ENCODE measurements at places on chromosomes 16 and 17.

GRCh38 chr16:56610017-56610608, 1.7 kb downstream of the MT2A start:
- DNase-seq = no peak

DNA sequence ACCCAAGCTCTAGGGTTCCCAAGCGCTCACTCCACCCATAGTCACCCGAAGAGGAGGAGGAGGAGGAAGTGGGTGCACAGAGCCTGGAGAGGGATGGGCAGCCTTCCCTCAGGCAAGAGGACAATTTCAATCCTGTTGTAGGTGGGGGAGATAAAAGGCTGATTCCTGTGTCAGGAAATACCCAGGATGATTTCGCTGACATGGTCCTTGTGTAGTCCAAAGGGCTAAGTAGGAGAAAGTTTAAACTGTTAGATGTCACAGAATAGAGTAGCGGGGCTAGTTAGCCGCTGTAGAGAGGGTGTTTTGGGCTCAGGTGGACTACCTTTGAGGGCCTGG, 1.3 kb upstream of the EXOC7 start:
- DNase-seq = no peak

DNA sequence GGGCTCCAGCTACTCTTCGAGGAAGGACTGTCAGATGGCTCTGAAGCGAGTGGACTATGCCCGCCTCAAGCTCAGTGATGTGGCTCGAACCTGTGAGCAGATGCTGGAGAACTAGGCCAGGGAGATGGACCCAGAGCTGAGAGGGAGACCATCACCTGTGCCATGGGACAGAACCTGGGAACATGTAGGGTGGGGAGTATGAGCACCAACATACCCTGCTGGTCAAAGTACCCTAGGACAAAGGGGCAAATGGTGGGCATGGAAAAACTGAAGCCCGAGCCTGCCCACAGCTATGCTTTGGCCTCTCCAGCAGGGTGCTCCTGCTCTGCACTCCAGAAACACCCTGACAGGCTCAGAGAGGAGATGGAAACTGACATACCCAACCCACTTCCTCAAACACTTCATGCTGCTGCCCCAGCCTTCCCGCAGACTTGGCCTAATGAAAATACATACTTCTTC, 1.9 kb downstream of the MED11 start:
- DNase-seq = no peak

GRCh38 chr16:17457513-17457912, 13.2 kb downstream of the XYLT1 start:
- no peak for DNase-seq

GRCh38 chr16:69371564-69371963, 14.2 kb downstream of the TERF2 start:
- DNase-seq = no peak

GRCh38 chr16:17417740-17418139, 53.0 kb downstream of the XYLT1 start:
- DNase-seq = no peak

DNA sequence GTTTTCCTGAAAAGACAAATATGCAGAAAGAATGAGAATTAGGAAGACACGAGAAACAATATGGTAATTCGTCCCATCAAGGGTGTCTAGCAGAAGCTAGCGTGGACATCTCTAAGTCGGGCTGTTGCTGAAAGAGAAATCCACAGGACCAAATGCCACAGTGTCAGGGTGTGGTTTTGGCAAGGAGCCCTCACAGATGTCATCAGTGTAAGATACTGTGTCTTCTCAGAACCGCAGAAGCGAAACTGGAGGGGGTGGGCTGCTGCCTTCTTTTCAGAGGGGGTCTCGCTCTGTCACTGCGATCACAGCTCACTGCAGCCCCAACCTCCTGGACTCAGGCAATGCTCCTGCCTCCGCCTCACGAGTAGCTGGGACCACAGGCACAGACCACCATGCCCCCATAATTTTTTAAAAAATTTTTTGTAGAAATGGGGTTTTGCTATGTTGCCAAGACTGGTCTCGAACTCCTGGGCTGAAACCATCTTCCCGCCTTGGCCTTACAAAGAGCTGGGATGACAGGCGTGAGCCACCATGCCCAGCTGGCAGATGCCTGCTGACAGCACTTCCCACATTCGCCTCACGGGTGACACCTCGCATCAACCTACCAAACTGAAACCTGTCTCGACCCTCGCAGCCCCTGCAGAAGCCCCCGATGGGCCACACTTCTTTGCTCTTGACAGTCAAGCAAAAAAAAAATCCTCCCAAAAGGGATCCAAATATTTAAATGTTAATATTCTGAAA, 26.2 kb downstream of the TRAP1 start:
- DNase-seq = no peak

GRCh38 chr16:74625500-74626350, 18.8 kb upstream of the GLG1 start:
- DNase-seq = no peak

DNA sequence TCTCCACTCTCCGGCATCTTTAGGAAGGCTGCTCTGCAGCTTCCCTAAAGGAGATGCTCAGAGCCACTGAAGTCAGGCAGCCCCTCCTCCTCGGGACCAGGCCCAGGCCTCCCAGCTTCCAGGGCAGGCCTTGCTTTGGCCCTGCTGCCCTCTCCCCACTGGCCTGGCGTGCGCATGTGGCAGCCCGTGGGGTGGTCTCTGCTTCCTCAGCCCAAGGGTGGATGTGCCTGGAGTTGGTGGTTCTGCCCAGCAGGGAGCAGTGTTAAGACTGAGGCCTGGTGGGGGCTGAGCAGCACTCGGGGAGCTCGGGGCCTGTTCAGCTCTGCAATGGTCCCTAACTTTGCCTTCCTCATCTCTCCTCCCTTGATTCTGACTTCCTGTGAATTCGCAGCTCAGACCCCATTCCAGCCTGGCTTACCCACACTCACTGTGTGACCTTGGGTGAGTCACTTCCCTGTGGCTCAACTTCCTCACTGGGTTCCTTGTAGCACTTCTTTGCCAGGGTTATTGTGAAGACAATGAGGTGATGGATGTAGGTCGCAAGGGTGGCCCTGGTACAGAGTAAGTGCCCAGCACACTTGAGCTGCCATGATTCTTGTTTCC, 63.2 kb downstream of the NKD1 start:
- no peak for DNase-seq

DNA sequence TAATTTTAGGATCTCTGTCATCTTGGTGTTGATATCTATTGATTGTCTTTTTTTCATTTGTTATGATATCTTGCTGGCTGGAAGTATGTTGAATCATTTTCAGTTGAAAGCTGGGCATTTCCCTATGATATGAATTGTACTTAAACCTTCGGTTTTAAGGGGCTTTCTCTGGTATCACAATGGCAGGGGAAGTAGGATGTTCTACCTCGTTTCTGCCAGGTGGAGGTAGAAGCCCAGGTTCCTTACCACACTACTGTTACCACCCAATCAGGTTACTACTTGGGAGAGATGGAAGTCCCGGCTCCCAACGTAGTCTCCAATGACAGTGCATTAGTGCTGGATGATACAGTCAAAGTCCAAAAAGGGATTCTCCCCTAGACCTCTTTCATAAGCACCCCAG, 281.7 kb upstream of the TBX2 start:
- DNase-seq = no peak

GRCh38 chr16:61295311-61295710, 740.9 kb downstream of the CDH8 start:
- DNase-seq = no peak

- DNase-seq = no peak
These were observed 8.4 kb downstream of the PER1 start for GRCh38 chr17:8143581-8144400.

DNA sequence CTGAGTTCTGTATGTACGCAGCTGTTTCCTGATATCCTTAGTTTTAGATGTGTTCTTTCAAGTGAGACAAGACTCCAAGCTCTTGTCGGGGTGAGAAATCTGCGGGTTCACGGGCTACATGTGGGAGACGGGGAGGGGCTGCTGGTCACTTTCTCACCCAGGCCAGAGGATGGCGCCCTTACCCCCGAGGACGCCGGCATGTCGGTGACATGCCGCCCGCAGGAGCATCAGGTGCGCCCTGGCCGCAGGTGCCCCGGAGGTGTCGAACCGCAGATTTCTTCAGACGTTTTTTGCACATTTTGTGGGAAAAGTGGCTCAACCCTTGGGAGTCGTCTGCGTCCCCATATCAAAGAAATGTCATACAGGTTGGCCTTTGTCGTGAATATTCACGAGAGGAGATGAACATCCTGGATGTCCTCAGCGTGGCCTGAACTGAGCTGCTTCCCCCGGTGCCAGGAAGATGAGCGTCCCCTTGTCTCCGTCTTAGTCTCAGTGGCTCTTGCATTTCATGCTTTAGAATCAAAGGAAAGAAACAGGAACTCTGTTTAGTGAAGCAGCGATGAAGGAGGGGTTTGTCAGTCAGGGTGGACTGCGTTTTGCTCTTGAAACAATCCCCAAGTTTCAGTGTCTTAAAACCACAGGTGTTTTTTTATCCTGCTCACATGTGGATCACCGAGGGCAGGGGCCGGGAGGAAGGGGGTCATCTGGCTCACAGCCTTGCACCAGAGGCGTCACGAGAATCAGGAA, 75.4 kb upstream of the ZNF750 start:
- DNase-seq = no peak

- DNase-seq = no peak
These were observed 5.2 kb upstream of the CDH8 start for GRCh38 chr16:62041401-62041800.

GRCh38 chr16:56789360-56789759, 59.4 kb downstream of the NUP93 start:
- no peak for DNase-seq

DNA sequence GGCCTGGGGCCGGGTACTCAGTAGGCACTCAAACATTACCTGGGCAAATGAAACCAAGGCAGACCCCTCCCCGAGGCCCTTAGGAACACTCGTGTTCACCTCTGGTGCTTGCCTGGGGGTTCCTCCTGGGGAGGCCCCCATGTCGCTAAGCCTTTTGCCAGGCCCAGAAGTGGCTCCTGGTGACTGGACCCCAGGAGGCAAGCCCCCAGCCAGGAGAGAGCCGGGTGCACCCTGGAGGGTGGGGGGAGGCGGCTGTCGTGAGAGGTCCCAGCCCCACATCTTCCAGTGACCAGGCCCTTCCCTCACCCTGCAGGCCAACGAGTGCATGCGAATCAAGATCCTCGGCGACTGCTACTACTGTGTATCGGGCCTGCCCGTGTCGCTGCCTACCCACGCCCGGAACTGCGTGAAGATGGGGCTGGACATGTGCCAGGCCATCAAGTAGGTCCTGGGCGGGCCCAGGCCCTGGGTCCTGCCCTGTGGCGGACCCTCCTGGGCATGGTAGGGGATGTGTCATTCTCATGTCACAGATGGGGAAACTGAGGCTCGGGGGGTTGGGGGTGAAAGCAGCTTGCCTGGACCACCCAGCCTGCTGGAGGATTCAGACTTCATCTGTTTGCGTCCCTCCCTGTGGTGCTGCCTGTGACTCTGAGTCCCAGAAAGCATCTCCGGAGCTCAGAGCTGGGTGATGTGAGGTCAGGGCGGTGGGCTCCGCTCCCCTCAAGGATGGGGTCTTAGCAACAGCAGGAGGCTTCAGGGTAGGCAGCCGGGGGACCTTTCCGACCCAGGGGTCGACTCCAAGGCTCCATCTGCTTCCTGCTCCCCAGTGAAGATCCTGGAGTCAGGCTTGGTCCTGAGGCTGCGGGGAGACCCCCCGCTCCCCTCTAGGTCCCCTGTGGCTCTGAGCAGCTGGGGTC, 32.5 kb downstream of the ADCY7 start:
- DNase-seq = no peak

DNA sequence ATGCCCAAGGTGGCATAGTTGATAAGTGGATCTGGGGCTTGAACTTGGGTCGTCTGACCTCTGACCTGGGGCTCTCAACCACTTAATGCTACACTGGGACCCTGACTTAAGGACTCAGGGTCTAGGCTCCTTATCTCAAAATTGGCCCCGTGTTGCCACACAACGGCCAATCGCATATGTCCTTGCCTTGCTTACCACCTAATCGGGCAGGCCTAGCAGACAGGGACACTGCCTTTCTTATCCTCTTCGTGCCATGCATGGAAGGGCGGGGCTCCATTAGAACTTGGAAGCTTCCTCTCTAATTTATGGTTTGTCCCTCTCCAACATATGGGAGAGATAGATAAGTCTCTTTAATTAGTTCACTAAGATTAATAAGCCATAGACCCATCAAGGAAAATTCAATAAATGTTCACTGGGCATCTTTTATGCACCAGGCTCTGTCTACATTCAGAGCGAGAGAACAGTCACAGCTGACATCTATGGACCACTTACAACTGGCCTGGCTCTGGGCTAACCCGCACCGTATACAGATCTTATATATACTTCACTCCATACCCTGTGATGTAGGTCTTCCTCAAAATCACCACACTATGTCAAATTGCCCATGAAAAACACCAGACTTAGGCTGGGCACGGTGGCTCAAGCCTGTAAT, 35.1 kb downstream of the CDH1 start:
- no peak for DNase-seq

- DNase-seq = no peak
These were observed 331.0 kb upstream of the PSMD7 start for GRCh38 chr16:73965591-73965990.

- no peak for DNase-seq
These were observed 238.4 kb downstream of the CEP112 start for GRCh38 chr17:65953316-65954147.

- DNase-seq = no peak
These were observed 996 bp downstream of the MLKL start for GRCh38 chr16:74699666-74700065.

DNA sequence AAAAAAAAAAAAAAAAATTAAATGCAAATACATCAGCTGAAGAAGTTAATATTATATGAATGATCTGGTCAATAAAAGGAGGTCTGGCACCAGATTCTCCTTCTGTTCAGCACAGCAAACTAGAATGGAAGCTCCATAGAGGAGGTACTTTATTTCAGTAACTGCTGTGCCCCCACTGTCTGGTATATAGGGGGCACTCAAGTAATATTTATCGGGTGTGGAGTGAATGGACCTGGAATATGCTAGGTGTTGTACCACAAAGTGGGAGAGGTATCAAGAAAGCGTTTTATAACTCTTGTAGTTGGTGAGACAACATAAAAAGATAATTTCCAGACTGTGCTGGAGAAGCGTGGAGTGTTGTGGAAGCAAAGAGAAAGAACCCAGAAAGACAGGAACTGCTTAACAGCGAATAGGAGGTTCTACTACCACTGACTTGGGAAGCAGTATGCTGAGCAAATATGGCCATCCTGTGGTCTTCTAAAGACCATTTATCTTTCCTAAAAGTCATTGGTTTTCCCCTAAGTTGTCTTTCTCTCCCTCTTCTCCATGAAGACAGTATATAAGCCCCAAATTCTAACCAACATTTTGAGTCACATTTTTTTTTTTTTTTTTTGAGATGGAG, 12.2 kb upstream of the PRKCA start:
- DNase-seq = no peak

DNA sequence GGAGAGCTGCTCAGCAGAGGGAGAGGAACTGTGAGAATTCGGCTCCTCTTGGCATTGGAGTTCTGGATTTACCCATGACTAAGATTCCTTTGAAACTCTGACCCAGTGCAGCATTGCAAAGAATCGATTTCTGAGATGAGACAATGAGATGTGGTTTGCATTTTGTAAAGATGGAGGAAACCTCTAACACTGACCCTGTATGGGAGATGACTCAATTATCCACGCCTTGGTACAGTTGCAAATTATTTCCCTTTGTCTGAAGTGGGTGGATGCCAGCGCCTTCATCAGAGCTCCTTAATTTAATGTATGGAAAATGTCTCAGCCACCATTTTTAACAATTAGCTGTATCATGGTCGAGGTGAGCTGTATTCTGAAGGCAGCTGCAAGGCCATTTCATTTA, 53.4 kb downstream of the NUP93 start:
- no peak for DNase-seq

Data from NCI-H2029 treated with DMSO at 0.1 percent for 48 hours (cell line).